ENCODE measurements at places on chromosomes 4 and X.

DNA sequence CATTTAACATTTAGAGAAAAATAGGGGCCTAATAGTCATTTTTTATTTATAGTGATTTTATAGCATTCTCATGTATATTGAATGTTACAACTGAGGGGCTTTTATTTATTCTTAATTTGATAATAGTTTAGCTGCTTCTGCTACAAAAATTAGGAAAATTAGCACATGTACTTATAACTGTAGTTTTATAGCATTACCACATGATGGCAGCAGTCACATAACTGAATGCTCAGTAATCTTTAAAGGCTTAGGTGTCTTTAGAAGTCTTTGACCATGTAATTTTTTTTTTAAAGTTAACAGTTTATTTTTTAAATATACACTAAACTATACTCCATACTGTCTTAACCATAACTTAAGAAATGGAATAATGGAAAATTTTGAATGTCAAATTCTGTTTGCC lies 136.6 kb downstream of the STAG2 start:
- DNase-seq, result no peak

GRCh38 chrX:131795442-131796229 lies 227.5 kb upstream of the STK26 start:
- DNase-seq, result no peak

GRCh38 chr4:107592519-107592918 lies 127.5 kb downstream of the PAPSS1 start:
- no peak for DNase-seq

DNA sequence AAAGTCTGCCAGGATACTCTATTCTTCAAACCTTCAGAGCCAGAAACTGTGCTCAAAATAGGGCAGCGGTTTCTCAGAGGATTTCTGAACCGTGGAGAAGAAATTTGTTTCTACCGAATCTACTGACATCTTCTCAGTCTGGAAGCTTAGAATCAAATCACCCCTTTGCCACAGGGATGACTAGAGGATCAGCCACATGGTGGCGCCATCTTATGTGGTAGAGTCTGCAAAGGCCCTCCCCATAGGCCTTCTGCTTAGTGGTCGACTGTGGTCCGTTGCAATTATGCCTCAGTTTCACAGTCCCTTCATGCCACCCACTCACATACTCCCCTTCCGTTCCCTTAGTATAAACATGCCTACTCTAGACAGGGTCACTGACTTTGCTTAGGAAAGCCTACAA lies 680.7 kb upstream of the SPANXN1 start:
- no peak for DNase-seq

DNA sequence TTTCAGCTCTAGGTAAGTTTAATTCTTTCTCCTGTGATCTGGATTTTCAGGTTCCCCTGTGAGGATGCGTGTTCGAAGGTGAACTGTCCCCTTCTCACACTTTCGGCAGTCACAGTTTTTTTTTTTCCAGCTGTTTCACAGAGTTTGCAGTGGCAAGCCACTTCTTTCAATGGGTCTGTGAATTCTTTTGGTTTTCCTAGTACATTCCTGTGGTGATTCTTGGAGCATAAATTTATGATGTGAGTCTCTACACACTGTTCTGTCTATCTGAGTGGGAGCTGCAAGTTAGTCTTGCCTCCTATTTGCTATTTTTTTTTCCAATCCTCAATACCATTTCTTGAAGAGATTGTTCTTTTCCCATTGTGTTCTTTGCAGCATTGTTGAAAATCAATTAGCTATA lies 595.5 kb downstream of the RAPGEF2 start:
- DNase-seq, result no peak

GRCh38 chrX:108261549-108262203 lies 170.1 kb downstream of the ATG4A start:
- DNase-seq, result no peak

GRCh38 chr4:173478201-173478912 lies 51.7 kb downstream of the HAND2 start:
- no peak for DNase-seq

DNA sequence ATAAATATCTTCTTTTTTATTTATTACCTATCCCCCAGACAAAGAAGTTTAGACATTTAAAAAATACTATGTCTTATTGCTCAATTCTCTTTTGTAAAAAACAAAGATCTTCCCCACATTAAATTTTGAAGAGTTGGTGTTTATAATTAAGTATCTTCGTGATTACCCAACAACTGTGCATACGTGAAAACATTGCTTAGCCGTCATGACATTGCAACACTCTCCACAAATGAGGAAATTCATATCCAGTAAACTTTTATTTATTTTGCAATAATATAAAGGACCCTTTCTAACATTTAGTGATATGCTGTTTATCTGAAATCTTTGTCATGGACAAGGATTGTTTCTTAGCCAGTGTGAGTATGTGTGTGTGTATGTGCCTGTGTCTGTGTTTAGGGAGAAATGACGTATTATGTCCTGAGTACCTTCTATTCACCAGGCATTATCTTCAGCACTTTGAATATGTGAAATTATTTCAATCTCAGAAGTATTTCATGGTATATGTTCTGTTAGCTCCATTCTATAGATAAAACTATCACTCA lies 26.1 kb upstream of the EREG start:
- no peak for DNase-seq

GRCh38 chrX:80335062-80335830 lies 85.0 kb upstream of the TENT5D start:
- no peak for DNase-seq

DNA sequence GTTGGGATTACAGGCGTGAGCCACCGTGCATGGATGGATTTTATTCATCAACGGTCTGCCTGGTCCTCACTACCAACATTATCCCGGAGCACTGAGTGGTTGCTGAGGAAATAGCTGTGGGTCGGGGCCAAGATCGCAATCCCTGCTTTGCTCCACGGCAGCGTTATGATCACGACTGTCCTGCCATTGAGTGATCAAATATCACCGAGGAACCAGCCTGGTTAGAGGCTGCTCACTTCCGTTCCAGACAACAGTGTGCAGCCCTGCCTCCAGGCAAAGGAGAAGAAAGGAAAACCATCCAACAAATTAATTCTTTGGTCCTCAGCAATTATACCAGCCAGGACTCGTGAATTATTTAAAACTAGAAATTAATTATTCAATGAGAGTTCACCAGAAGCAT lies 70.6 kb upstream of the TBL1X start:
- no peak for DNase-seq

DNA sequence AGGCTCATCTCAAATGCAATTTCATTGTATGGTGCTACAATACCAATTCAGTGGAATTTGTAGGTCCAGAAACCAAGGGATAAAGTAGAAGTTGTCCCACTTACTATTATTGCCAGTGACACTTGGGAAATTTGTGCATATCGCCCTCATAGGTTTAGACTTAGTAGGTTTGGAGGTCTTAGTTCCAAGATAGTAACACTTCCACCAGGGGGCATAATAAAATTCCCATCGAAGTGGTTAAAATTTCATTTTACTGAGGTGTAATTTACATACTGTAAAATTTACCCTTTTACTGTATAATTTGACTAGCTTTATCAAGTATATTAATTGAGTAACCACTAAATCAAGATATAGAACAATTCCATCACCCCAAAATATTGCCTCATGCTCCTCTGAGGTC lies 174.6 kb downstream of the INPP4B start:
- no peak for DNase-seq

- no peak for DNase-seq
Observed at GRCh38 chr4:7487998-7488671, 53.4 kb upstream of the PSAPL1 start.

DNA sequence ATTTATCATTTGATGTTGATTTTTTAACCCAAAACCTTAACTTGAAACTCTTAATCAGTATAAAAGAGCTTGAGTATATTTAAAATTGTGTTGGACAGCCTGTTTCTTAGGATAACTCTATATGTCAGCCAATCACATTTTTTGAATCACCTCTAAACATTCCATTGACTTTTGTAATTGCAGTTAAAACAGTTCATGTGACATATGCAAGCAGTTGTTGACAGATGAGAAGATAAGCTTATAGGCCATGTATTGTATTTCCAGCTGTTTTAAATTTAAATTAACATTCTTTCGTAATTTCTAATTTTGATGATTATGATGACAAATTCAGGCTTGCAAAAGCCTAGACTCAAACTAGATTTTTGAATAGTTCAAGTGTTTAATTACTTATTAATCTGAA lies 17.4 kb downstream of the VEGFC start:
- no peak for DNase-seq
